ENCODE measurements at places on chromosomes 7 and 10. TPM values are rescaled to one million over a fixed set of nuclear protein-coding genes. Genes with fewer than 3 reads are reported as not detected.

The TSPAN12 gene
- total RNA-seq, result not detected

The NKX2-3 gene
- not detected for total RNA-seq

The GPR85 gene
- not detected for total RNA-seq

The ECHDC3 gene
- total RNA-seq, result 1.3 TPM

The TBATA gene
- total RNA-seq, result not detected

The DRGX gene
- total RNA-seq, result not detected

The OR2A12 gene
- not detected for total RNA-seq
